Left renal pelvis (tissue), 4 donors: ENCODE measurements at places on chromosomes 12 and 14. TPM values are rescaled to one million over a fixed set of nuclear protein-coding genes. Genes with fewer than 3 reads are reported as not detected.

DNA sequence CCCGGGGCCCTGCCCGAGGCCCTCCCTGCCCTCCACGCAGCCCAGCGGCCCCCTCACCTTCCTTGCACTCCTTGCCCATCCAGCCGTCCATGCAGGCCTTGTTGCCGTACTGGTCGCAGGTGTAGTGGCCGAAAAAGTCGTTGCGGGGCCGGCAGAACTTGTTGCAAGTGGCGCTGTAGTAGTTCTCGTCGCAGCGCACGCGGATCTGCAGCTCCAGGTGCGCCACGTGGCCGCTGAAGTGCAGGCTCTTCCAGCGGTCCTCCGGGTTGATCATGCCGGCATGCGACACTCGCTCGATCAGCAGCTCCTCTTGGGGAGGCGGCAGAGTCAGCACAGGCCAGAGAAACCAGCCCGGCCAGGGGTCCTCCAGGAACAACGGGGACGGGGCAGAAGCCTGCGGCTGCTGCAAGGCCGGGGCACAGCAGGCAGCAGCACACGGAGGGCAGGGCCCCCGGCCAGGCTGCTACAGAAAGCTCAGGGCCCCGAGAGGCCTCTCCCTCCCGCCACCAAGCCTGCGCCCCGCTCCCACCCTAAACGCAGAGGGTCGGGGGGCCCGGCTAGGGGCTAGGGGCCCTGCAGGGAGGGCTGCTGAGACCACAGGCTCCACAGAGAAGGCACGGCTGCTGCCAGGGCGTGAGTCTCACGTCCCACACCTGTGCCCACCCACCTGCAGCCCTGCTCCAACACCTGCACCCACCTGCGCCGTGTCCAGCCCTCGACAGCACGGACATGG lies 12.7 kb downstream of the JAG2 start:
- no peak for DNase-seq

GRCh38 chr12:15924956-15925355 lies 13.8 kb downstream of the DERA start:
- no peak for DNase-seq

Gene LYZ
- 30.0 TPM for polyA plus RNA-seq

Gene CPNE8
- 20.1 TPM for polyA plus RNA-seq

DNA sequence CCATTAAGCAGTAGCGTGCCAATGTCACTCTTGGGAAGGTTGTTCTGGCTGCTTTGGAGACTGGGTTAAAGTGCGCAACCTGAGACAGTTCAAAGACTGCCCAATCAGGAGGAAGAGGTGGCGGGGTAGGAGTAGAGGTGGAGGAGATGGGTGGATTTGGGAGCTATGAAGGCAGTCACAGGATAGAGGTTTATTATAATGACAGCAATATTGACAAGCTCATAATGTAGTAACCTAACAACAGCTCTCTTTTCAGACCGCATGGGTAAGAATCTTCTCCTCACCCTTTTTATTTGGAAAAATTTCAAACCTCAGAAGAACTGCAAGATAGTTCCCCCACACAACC lies 5.3 kb upstream of the PSMD9 start:
- no peak for DNase-seq

- DNase-seq: no peak
Measured at GRCh38 chr14:61331992-61332657, 10.7 kb downstream of the PRKCH start.

Gene TRAF3
- 15.3 TPM for polyA plus RNA-seq

DNA sequence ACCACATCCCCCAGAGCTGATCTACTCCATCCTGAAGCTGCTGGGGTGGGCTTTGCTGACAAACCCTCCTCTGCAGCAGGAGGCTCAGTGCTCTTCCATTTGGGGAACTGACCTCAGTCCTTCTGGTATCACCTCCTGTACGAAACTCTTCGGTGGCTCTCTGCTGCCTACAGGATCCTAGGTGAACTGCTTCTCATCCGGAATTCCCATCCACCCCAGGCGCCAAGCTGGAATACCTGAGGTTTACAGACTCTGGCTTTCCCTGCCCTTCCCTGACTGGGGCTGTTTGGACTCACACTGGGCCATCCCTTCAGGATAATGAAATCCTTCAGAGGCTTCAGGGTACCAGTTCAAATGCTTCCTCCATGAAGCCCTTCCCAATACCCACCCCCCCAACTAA lies 26.2 kb downstream of the GCN1 start:
- no peak for DNase-seq

DNA sequence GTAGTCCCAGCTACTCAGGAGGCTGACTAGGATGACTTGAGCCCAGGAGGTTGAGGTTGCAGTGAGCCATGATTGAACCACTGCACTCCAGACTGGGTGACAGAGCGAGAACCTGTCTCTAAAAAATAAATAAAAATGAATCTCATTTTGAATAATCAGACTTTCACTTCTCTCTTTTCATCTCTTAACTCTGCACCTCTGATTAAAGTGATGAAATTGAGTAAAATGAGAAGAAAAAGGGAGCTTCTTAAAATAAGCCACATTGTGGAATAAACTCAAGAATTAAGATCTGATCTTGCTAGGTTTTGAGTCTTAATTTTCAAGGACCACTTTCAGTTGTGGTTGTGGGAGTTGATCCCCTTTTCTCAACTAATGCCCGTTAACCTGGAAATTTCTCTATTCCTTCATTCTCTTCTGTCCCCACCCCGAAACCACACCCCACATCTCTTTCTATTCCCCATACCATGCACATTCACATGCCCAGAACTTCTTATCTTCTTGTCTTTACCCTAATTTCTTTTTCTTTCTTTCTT lies 70.9 kb upstream of the ETV6 start:
- no peak for DNase-seq

Gene TAS2R42
- not detected for polyA plus RNA-seq

DNA sequence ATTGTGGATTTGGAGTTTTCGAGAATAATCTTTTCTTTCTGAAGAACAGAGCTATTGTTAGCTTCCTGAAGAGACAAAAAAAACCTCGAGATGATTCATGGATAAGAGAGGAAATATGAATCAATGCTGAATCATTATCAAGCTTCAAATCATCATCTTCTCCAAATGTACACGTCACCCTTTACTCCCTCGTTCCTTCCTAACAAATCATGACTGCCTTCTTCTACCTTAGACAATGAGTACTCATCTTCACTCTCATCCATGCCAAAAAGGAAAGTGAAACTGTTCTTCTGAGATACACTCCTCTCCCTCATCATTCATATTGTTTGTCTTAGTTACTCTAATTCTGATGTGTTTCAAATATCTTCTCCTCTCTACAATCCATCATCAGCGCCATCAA lies 1115.8 kb upstream of the ATXN7L3B start:
- DNase-seq: no peak

DNA sequence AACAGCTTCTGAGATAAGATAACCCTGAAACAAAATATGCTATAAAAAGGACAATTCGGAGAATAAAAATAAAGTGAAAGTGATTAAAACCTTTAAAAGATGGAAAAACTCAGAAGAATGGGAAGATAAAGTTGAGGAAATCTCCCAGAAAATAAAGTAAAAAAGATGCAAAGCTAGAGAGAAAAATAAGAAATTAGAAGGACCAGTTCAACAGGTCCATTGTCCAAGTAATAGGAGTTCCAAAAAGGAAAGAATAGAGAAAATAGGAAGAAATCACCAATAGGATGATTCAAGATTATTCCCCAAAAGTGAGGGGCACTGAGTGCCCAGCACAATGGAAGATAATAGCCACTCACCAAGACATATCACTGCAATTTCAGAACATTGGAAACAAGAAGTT lies 4.8 kb upstream of the PRPF40B start:
- no peak for DNase-seq

Gene CDC42BPB
- polyA plus RNA-seq: 84.8 TPM

Gene REM2
- polyA plus RNA-seq: 1.0 TPM

Gene PRPH
- 5.8 TPM for polyA plus RNA-seq

Gene KRT85
- 0.12 TPM for polyA plus RNA-seq

DNA sequence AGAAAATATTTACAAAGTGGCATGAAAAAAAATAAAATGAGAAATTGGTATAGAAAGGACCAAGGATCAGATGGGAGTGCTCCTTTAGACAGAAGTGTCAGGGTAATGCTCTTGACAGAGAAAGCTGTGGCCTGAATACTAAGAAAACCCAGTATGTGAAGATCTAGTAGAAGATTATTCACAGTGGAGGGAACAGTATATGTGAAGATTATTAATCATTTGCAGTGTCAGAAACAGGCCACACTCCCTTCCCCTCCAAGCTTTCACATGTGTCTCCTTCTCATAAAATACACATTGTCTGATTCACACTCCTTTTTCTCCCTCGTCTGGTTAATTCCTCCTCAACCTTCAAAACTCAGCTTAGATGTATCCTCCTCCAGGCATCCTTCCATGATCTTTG lies 41.3 kb downstream of the CAPS2 start:
- DNase-seq: no peak

- DNase-seq: no peak
Measured at GRCh38 chr14:90345239-90345557, 13.5 kb upstream of the NRDE2 start.

GRCh38 chr12:27133022-27133590 lies 50.7 kb upstream of the C12orf71 start:
- no peak for DNase-seq

- no peak for DNase-seq
Measured at GRCh38 chr12:122980183-122981035, at the start of gene ARL6IP4. TSS of gene ARL6IP4 (plus strand) at chr12:122980681. CDS start at chr12:122981140, 459 bp downstream.

DNA sequence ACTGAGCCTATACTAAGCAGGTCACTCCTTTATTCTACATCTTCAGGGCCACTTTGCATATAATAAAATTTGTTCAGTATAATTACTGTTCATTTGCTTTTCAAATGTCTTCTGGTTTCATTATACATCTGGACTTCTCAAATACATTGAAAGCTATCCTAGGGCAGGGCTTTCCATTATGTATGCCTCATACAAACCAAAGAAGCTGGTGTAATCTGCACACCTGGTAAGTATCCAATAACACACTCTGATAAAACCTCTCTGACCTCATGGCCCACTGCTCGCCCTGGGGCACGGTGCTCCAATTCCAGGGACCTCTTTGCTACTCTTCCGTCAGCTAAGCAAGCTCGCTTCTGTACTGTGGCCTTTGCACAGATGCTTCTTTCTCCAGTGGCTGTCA lies 21.9 kb upstream of the ISM2 start:
- no peak for DNase-seq

DNA sequence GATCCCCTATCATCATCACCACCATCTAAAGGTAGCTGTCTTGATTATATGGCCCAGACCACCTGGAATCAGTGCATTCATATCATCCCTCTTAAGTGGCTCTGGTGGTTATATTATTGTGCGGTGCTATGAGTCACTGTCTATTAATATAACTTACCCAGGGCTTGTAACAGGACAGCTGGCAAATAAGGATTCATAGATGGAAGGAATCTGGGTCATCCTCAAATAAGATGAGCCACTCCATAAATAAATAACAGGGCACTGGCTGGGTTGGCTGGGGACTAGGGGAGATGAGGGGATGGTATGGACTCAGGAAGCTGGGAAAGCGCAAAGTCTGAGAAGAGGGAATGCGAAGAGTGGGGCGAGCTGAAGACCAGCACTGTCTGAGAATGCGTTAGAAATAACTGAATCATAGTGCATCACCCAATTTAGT lies 216.1 kb downstream of the NUAK1 start:
- no peak for DNase-seq

DNA sequence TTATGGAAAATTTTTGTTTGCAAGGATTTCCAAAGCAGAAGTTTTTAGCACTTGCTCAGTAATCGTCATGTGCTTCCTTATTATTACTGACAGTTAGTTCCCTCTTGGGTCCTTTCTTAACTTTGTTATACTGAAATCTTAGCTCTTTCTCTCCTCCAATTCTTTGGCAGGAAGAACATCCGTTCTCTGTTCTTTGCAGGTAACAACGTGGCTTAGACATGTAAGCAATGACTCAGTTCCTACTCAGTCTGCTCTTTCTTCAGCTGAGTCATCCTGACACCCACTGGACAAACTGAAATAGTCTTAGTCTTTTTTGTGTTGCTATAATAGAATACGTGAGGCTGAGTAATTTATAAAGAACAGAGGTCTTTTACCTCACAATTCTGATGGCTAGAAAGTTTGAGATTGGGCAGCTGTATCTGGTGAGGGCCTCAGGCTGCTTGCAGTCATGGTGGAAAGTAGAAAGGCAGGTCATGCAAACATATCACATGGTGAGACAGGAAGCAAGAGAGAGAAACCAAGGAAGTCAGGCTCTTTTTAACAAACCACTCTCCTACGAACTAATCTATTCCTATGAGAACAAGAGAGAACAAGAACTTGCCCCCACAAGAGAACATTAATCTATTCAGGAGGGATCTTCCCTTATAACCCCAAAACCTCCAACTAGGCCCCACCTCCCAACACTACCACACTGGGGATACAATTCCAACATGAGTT lies 49.2 kb downstream of the TESPA1 start:
- no peak for DNase-seq

Gene MEG3
- 132 TPM for polyA plus RNA-seq

- no peak for DNase-seq
Measured at GRCh38 chr14:60684203-60684602, 34.9 kb upstream of the SIX1 start.

GRCh38 chr14:54362759-54363437 lies 33.9 kb upstream of the CDKN3 start:
- DNase-seq: no peak

Gene OR6C2
- polyA plus RNA-seq: not detected

Gene SOCS2
- polyA plus RNA-seq: 49.9 TPM

Gene CFAP251
- 12.6 TPM for polyA plus RNA-seq

GRCh38 chr12:67910360-67911274 lies 78.6 kb upstream of the IFNG-AS1 start:
- DNase-seq: no peak

Gene GPR137C
- 7.7 TPM for polyA plus RNA-seq

DNA sequence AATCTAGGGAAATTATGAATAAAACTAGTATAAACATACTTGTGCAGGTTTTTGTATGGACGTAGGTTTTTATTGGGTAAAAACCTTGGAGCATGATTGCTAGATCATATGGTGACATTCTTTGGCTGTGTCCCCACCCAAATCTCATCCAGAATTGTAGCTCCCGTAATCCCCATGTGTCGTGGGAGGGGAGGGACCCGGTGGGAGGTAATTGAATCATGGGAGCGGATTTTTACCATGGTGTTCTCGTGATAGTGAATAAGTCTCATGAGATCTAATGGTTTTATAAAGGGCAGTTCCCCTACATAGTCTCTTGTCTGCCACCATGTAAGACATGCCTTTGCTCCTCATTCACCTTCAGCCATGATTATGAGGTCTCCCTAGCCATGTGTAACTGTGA lies 120.9 kb downstream of the FOXA1 start:
- no peak for DNase-seq

Gene GALC
- 40.3 TPM for polyA plus RNA-seq

Gene ASCL1
- polyA plus RNA-seq: 0.16 TPM

Gene DEGS2
- polyA plus RNA-seq: 0.96 TPM

DNA sequence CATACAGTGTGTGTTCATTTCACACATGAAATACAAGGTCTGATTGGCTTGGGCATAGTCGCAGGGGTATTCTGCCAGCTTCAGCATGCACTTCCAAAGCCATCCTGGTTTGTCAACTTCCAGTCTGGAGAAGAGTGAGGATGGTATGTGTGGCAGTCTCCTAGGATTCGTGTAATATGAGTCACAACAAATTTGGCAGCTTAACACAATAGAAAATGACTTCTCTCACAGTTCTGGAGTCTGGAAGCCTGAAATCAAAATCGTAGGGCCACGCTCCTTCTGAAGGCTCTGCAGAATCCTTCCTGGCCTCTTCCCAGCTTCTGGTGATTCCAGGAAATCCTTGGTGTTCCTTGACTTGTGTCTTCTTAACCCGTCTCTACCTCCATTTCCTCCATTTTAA lies 167.5 kb downstream of the PPM1H start:
- DNase-seq: no peak
